ENCODE measurements at places on chromosomes 1 and 21.

DNA sequence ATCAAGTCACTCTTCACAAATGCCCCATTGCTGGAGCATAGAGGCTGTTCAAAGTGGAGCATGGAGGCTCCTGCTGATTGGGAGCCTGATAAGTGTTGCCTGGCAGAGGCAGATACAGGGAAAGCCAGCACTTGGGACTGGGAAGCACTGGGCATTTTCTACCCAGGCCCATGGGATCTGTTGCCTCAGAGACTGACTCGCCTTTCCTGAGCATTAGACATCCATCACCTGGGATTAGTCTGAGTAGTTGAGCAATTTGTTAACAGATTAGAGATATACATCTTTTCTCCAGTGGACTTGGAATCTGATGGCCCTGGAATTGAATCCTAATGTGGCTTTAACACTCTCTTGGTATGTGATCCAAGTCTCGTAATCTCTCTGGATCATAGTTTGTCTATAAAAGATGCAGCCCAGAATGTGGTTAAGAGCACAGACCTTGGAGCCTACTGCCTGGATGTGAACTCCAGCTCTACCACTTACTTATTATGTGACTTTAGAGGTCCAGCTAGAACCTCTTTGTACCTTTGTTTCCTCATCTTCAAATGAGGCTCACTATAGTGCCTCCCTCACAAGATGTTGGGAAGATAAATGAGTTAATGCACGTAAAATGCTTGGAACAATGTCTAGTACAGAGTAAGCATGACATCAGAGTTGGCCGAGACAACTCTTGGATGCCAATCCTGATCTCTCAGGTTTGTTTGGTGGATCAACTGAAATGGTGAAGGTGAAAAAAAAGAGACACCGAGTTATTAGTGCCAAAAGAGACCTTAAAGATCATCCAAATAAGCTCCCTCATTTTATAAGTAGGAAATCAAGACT is 38.3 kb upstream of the NRDC start:
- no peak for DNase-seq

DNA sequence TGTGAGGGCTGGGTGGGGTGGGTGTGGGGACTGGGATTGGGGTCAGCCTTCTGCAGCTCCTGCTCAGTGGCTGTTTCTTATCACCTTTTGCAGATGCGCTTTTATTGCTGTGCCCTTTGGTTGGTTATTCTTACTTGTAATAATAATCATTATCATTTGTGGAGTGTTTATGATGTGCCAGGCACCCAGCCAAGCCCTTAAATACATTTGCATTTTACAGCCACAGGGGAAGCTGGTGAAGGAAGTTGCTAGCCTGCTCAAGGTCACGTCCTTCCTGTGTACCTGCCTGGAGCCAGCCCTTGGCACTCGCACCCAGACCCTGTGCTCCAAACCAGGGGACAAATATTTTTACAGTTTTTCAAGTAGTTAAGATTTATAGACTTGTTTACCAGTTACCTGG is 144.0 kb downstream of the PGBD5 start:
- DNase-seq: no peak

DNA sequence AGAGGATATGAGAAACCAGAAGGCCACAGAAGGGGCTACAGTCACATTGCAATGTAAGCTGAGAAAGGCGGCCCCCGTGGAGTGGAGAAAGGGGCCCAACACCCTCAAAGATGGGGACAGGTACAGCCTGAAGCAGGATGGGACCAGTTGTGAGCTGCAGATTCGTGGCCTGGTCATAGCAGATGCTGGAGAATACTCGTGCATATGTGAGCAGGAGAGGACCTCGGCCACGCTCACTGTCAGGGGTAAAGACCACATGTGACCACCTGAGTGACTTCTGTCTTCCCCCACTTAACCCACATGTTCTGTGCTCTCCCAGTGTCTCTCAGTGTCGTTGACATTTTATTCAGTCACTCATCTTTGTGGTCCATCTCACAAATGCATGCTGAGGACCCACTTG is 92.1 kb downstream of the OBSCN start:
- DNase-seq: no peak

DNA sequence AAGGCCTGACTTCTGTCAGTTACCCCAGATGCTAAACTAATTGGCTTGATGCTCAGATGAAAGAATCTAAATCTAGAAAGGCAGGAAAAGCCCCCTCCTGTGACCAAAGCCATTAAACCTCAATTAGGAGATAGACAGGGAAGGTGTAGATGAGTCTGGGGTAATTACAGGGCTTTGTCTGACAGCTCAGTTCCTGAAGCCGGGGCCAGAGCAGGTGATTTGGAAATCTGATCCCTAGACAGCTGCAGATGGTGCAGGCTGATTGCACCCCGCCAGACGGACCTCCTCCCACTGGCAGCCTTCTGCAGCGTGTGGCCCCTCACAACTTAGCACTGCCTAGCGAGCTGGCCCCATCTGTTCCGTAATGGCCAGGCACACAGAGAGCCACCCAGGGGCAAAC is 395.1 kb downstream of the HLX start:
- DNase-seq: no peak

DNA sequence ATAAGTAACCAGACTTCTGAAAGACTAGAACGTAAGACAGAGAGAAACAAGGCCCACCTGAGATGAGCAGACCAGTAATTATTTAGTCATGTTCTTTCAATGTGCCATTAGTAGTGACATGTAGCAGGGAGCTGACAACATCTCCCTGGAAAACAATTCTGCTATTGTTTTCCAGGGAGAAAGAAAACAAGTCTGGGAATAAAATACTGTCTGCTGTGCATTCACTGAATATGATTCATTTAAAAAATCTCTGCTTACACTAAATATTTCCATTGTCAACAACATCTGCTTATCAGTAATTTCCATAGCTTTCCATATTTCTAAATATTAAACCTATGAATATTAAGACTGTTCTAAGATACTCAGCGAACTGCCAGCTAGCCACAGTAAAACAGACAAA is 80.0 kb downstream of the VCAM1 start:
- DNase-seq: no peak

DNA sequence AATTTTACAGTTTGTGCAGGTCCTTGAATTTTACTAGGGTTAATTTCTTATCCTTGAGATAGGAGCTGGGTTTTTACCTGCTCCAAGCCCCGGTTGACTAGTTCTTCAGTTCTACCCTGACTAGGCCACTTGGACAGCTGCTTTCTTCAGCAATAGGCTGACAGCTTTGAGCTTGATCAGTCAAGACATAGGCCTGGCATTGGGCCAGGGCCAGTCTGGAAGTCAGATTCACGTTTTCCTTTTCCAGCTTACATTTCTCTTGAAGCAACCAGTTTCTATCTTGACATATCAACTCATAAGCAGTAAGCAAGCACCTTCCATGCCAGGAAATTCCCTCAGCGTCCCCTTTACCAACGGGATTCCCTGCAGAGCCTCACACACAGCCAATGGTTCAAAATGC is 63.7 kb upstream of the AJAP1 start:
- no peak for DNase-seq

GRCh38 chr1:162072740-162073139 is 3.2 kb downstream of the NOS1AP start:
- DNase-seq: no peak

DNA sequence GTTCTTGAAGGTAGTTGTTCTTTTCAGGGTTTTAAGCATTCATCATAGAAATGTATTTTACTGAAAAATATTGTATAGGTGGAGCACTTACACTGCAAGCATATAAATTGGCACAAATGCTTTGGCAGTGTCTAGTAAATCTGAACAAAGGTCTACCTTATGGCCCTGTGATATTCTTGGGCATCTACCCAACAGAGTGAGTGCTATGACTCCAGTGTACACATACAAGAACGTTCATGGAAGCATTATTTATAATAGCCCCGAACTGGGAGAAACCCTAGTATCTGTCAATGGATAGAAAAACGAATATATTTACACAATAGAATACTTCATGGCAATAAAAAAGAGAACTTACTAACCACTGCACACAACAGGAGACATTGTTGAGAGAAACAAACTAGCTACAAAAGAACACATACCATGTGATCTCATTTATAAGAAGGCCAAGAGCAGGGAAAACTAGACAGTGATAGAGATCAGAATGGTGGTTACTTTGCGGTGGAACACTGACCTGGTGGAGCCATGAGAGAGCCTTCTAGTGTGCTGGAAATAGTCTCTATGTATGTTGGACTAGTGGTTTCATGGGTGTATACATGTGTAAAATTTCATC is 96.0 kb downstream of the MAB21L3 start:
- DNase-seq: no peak

DNA sequence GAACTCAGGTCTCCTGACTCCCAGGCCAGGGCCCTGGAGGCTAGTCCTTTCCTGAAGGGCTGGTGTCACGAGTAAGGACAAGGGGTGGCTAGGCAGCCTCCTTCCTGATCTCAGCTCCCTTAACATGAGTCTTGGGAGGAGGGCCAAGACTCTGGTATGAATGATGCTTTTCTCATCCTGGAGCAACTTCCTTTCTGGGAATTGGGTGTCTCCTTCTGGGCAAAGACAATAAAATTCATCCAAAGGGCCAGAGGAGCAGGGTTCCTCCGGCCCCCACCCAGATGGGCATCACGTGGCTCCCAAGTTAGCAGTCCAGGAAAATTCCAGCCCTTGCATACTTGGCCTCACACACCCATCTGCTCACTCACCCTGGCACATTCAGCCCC is at the start of gene FAM167B:
Gene FAM167B (plus strand): TSS at position 335 of the 386 bp plus-strand sequence. CDS start 200 bp downstream, outside the sequence.
- no peak for DNase-seq

DNA sequence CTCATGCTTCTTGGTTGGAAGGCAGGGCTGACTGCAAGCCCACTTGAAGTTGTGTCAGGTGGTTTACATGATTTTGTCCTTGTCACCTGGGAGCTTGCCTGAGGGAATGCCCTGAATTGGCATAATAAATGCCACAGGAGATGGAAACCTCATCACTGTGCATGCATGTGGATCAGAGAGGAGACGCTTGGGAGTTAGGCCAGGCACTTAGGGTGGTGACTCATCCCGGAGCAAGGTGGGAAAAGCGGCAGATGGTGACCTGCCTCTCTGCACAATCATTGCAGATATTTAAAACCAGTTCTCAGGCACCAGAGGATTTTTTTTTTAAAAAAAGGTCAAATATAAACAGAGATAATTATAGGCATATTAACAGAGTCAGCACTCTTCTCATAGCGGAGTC is 202.2 kb upstream of the KIAA0040 start:
- DNase-seq: no peak

GRCh38 chr1:32352831-32353383 is 9.4 kb downstream of the FAM229A start:
- no peak for DNase-seq

DNA sequence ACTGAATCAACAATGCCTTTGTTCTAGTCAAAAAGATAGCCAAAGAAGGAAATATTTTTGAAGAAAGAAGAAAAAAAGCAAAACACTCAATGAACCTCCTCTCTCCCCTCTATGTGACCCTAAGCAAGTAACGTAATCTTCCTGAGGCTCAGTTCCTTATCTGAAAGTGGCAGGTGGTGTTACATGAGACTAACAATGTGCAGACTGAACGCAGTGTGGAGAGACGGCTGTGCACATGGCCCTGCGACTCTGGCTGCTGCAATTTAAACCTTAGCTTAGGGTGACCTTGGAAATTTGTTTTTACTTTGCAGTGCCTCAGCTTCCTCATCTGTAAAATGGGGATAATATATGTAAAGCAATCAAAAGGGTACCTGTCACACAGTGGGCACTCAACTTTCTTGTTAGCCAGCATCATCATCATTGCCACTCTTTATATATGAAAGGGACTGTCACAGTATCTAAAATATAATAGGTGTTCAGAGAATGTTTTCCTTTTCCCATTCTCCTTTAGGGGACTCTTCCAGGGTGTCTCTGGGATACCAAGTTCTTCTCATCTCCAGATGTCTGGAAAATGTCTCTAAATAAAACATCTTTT is 100.1 kb upstream of the JUN start:
- no peak for DNase-seq

DNA sequence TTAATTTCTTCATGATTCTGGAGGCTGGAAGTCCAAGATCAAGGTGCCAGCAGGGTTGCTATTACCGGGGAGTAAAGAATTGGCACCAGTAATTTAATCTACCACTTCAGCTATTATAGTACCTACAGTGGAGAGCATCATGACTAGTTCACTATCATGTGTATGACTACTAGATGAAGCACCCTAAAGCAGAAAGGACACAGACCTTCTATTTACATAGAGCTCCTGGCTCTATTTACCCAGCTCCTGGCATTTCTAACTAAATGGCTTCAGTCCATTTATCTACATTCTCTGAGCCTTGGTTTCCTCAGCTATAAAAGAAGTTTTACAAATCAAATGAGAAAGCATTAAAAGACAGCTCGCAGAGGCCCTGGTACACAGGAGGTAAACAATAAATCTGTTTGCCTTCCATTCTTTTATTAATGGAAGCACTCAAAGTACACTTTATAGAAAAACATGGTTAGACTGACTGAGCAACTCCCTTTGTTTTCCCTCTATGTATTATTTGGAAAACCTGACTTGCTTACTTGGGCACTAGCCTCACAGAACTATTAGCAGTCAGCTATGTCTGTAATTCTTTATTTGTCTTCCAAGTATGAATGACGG is 203.0 kb downstream of the SLC35F3 start:
- no peak for DNase-seq

- DNase-seq: no peak
These were observed 506 bp downstream of the C1orf50 start for GRCh38 chr1:42767510-42768000.

DNA sequence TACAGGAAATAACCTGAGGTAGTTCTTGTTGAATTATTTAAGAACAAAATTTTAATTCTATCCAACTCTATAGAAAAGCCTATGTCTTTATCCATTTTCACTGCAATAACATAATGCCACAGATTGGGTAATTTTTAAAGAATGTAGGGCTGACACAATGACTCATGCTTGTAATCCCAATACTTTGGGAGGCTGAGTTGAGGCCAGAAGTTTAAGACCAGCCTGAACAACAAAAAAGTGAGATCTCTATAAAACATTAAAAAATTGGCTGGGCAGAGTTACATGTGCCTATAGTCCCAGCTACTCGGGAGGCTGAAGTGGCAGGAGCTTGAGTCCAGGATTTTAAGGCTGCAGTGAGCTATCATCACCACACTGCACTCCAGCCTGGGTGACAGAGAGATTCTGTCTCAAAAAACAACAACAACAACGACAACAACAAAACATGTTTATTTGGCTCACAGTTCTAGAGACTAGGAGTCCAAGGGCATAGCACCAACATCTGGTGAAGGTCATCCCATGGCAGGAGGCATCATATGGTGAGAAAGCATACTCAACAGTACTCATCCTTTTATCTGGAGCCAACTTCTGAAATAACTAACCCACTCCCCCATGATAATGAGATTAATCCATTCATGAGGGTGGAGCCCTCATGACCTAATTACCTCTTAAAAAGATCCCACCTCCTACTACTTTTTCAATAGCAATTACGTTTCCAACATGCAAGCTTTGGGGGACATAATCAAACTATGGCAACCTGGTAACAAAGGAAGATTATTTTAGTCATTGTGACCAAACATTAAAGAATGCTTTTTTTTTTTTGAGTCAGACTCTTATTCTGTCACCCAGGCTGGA is 59.6 kb downstream of the ABL2 start:
- no peak for DNase-seq

Data from stimulated activated CD8-positive, alpha-beta memory T cell treated with anti-CD3 and anti-CD28 coated beads, Interleukin-7, amount 100 ng/mL, for 1 hour (primary cell).